ENCODE measurements at places on chromosomes 13 and 19. TPM values are rescaled to one million over a fixed set of nuclear protein-coding genes. Genes with fewer than 3 reads are reported as not detected.

The TEX26 gene
- total RNA-seq, result not detected

The OR4F17 gene
- total RNA-seq, result not detected

The ZNF730 gene
- not detected for total RNA-seq

The CATSPERD gene
- not detected for total RNA-seq

The GNA15 gene
- 0.39 TPM for total RNA-seq

The CAMSAP3 gene
- 0.99 TPM for total RNA-seq

The CALR3 gene
- not detected for total RNA-seq

The LHFPL6 gene
- total RNA-seq, result not detected

The MATK gene
- total RNA-seq, result 2.9 TPM

Data from naive thymus-derived CD8-positive, alpha-beta T cell (primary cell).